Activated CD4-positive, alpha-beta T cell treated with anti-CD3 and anti-CD28 coated beads for 48 hours (primary cell): ENCODE measurements at places on chromosomes 7 and 10.

DNA sequence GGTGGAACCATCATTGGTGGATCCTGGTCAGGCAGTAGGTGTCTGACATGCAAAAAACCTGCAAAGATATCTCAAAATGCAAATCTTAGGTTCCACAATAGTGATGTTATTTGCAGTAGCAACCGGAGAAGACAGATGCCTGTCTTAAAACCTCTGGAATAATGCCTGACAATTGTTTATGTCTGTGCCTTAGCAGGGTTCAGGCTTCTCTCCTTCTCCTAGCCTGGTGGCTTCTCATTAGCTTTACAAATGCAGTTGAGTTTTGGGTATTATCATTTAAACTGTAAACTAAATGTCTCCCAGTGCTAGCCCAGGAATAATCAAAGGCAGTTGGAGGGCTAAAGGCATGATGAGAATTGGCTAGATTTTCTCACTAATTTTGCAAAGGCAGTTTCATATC, 146.3 kb upstream of the NRG3 start:
- DNase-seq = no peak

DNA sequence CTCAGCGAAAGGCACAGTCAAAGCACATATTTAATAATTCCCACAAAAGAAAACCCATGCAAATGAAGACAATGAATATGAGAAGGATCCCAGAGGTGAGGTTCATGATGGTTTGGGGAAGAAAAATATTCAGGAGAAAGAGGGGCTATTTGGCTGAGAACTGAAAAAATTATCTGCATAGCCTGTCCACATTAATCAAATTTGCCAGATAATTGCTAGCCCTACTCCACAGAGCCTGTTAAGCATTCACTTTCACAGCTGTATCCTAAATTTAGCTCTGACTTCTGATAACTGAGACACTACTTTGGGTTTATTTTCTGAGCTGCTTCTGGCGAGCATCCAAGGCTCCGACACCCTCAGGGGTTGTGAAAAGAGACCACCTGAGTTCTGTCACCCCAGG, 176.2 kb downstream of the HERPUD2 start:
- DNase-seq = no peak

GRCh38 chr10:7906128-7906527, 87.8 kb downstream of the TAF3 start:
- DNase-seq = no peak

GRCh38 chr7:77954773-77955555, 156.4 kb downstream of the PHTF2 start:
- no peak for DNase-seq

GRCh38 chr7:98051118-98051744, 55.4 kb upstream of the LMTK2 start:
- peak; percentile 80 for DNase-seq

DNA sequence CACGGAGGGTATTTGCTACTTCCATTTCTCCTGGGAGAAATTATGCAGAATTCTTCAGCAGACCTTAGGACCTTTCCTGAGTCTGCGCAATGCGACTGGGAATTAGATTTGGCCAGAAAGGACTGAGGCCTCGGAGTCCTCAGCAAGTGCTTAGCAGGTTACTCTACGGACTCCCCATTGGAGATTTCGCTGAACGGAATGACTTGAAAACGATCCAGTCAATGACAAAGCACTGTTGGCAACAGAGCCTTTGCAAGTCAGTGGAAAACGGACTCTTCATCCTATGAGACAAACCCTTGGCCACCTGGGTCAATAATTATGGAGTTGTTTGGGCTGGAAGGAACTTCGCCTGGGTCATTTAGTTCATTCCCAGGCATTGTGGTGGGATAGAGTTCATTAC, 107.4 kb downstream of the FAM204A start:
- no peak for DNase-seq

GRCh38 chr10:62044566-62044965, 143.1 kb downstream of the ARID5B start:
- no peak for DNase-seq

DNA sequence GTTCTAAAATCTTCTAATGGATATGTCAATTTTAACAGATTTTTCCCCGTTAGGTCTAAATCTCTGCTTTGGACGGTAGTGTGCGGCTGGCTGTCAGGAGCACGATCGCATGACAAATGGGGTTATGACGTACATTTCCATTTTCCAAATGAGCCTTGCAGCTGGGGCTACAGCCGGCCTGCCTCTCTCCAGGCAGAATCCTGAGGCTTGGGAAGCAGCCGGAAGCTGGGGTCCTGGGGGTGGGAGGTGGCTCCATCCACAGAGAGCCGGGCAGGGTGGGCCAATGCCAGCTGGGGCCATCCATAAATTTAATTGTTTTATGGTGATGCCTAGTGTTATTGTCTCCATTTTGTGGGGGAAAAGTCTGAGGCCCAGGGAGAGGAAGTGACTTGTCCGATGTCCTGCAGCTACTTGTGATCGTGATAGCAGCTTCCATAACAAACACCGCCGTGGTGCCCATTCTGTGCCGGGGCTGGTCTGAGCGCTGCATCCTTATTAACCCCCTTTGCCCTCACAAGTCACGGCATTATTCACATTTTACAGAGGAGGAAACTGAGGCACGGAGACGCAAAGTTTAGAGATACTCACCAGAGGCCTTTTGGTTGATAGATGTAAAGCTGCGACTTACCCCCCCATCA, 53.0 kb upstream of the EBF3 start:
- no peak for DNase-seq

DNA sequence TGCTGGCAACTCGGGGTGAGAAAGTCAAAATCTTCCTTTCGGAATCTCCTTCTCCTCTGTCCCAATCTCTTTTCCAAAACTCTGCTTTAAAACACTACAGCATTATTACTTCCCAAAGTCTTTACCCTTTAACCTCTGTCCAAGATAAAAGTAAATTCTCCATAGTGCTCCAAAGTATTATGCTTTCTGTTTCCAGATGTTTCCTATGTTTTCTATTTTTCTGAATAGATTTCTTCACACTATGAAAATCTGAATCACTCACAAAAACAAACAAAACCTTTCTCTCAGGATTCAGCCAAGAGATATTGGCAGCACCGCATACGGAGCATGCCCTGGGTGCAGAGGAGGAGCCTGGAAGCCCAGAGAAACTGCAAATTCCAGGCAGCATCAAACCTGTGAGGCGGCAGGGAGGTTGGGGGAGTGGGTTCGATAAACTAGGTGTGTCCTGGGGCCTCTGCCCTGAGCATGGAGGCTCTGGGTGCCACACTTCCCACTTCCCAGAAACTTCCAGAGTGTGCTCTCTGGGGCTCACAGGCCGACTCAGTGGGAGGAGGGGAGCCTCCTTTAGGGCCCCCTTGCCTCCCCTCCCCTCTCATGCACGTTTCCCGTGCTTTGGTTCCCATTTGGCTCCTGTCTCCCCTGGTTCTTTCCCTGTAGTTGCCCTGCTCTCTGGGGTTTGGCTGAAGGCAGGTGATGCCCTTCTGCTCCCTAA, 35.6 kb downstream of the VIPR2 start:
- no peak for DNase-seq

DNA sequence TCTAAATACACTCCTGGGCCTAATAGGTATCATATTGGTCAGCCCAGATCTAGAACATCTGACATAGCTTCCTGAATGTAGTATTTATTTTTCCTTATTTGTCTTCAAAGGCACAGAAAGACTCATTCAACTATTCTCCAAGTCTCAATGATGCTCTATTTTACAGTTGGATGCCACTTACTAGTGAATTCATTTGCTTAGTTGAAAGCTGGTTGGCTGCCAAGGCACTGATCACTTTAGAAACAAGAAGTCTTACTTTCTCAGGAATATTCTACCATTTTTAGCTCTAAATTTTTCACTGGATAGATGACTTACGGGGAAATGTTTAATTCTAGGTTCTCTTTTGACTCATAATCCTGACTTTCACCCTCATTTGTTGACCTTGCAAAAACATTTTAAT, 863.4 kb downstream of the SORCS1 start:
- DNase-seq = no peak

- no peak for DNase-seq
Observed at GRCh38 chr7:158246272-158246959, 341.2 kb downstream of the PTPRN2 start.

DNA sequence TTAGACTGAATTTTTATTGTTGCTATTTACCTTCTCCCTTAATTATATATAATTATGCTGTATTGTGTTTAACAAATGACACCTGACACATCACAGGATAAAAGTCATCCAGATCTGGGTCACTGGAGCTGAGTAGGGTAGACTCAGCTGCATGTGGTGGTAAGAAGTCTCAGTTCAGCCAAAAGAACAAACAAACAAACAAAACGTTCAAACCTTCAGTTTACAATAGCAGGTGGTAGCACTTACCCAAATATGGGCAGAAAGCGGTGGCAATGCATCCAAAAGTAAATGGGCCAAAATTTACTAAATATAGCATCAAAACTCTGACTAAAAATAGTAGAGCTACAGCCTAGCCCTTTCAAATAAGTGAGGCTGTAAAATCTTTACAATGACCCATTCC, 42.2 kb downstream of the ZWINT start:
- no peak for DNase-seq

GRCh38 chr7:148623586-148624282, 33.2 kb downstream of the C7orf33 start:
- no peak for DNase-seq

DNA sequence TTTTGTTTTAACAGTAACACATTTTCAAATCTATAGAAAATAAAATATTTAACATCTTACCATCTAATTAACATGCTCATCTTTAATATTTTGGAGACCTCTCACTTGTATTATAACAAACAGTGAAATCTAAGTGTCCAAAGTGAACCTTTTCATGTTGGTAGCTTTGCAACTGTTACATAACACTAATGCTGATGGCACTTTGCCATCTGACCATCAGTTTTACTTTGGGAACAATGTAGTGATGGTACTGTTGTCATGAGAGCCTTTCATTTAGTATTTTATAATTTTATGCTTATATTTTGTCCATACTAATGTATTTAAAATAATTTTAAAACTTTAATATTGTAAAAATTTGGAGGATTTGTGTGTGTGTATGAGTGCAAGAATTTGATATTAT, 1017.0 kb upstream of the KCND2 start:
- no peak for DNase-seq

DNA sequence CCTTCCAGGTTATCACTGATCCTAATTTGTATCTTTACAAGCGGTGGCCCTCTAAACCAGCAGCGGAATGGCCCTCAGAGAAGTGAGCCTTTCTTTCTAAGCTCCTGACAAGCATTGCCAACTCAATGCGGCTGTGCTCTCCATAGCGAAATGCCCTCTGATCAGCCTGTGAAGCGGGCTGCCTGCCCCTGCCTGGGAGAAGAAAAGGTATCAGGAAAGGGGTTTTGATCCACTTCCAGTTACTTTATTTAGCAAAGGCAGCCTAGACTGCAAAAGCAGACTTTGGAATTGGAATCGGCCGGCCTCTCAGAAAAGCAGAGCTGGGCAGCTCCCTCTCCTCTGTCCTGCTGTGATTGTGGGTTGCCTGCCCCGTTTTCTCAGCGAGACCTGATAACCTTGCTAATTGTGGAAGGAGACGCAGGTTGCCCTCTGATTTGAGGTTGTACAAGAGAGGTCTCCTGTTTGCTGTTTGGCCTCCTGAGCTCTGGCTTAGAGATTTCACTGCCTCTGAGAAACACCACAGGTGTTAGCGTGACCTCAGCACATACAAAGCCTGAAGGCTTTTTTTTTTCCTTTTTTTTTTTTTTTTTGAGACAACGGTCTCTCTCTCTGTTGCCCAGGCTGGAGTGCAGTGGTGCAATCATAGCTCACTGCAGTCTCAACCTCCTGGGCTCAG, 53.9 kb upstream of the SH2B2 start:
- no peak for DNase-seq

- no peak for DNase-seq
Observed at GRCh38 chr7:87456247-87456646, 19.2 kb downstream of the ABCB4 start.

- DNase-seq = no peak
Observed at GRCh38 chr7:94530109-94530508, 20.5 kb downstream of the CASD1 start.

DNA sequence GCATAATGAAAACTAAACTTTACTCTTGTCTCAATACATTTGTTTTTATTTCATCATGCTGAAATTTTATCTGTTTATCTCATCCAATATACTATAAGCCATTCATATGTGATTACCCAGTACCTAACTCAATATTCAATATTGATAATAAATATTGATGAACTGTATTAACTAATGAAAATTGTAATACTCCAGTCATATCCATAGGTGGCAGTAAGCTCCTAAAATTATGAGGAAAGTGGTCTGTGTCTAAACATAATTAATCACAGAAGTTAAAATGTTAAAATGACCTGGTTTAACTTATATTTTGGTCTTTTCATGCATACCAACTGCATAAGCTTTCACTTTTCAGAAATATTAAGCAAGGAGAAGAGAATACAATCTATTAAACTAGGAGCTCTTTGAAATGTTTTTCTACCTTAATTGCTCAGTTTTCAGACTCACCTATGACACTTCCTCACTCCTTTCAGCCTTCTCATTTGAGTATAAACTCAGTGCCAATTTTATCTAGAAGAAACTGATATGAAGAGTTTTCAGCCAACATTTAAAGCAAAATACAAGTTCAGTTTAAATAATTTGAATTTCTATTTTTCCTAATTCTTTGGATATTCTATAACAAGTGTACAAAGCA, 30.5 kb upstream of the VWDE start:
- DNase-seq = no peak

DNA sequence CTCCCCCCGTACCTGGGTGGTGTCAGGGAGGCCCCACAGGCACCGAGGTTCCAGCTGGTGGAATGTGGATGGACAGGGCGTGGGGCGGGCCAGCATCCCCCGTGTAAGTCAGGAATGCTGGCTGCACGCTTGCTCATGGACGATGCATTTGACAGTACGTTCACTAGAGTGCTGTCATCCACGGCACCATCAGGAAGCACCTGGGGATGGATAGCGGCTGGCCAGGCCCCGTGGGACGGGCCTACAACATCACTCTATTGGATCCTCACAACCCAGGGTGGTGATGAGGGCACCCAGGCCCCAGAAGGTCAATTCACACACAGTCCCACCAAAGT, 63.6 kb downstream of the INSIG1 start:
- DNase-seq = no peak

GRCh38 chr10:64484811-64485330, 963.7 kb downstream of the REEP3 start:
- no peak for DNase-seq

GRCh38 chr10:29914986-29915785, 144.2 kb downstream of the JCAD start:
- DNase-seq = no peak

- DNase-seq = no peak
Observed at GRCh38 chr7:116356333-116356965, 143.1 kb upstream of the CAV2 start.

DNA sequence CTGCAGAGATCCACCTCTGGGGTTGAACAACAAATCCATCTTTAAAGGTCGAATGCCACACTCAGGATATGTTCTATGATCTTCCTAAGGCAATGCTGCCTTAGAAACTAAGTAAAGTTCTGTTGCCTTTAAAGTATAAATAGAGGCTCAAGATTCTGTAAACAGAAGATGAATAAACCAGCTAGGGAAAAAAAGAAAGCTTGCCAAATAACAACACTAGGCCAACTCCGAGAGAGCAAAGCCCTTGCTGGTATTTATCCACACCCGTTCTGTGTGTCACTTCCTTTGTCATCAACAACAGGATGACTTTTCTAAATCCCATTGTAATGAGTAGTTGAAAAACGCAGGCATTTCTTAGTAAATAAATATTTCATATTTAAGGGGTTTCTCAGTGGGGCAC, 330.0 kb upstream of the GLI3 start:
- no peak for DNase-seq
